Stimulated activated CD4-positive, alpha-beta T cell treated with anti-CD3 and anti-CD28 coated beads, Interleukin-12 subunit alpha, Interleukin-12 subunit beta, amount 100 ng/mL, for 4 hours (primary cell): ENCODE measurements at places on chromosomes 7 and 10.

- DNase-seq, result no peak
Observed at GRCh38 chr7:1693991-1694524, 24.0 kb downstream of the ELFN1 start.

GRCh38 chr7:29415215-29415614 is 148.4 kb upstream of the PRR15 start:
- no peak for DNase-seq

GRCh38 chr10:60032723-60033122 is 126.4 kb upstream of the CCDC6 start:
- peak; percentile 14 for DNase-seq

- no peak for DNase-seq
Observed at GRCh38 chr10:36475746-36476145, 649.7 kb upstream of the ANKRD30A start.

GRCh38 chr7:618539-619367 is 99.1 kb upstream of the PDGFA start:
- DNase-seq, result no peak

DNA sequence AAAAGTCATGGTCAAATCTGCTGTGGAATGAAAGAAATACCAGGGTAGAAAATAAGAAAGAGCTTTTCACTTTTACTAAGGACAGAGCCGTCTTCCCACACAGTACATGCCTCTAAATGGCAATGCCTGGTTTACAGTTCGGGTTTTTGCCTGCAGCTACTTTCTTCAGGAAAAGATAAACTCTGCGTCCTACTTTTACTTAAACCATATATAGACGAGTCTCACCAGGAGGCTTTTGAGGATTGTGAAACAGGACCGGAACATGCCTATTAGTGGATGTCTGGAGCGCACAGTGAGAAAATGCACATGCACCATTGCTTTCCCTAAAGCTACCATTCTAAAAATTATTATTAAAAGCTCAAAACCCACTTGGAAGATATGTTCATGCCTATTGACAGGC is 70.5 kb downstream of the KLF6 start:
- DNase-seq, result no peak
